ENCODE measurements at places on chromosomes 12 and 14.

DNA sequence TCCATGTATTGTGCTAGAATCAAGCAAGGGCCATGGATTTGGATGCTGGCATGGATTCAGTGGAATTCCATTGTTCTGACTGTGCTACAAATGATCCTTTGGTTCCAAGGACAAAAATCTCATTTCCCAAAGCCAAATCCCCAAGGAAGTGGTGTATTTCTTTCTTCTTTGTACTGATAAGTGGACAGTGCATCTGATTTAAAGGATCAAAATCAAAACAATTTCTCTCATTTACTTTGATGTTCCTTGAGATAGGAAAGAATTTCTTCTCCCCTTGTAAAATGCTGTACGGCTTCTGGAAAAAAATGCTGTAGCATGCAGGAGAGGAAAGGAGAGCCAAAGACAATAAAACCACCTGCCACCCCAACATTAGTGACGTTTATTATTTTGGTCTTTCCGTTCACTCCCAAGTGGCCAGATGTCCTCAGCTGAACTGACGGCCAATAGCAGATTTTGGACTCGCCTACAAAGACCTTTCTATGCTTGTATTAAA is 185.7 kb downstream of the PRKD1 start:
- no peak for DNase-seq

DNA sequence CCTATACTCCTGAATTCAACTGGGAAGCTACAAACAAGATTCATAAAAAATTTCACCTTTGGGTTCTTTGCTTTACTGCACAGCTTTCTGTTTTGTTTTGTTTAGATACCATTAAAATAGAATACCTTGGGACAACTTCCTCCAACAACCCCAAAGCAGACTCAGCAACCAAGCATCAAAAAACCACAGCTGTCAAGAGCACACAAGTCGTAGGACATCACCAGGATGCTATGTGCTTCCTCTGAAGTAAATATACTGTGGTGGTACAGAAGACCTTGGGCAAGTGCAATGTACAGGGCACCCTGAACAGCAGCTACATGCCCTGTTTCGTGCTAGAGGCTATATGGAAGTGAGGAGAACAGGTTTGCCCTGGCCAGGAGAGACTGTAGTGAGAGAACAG is 359.3 kb downstream of the BCL11B start:
- no peak for DNase-seq

DNA sequence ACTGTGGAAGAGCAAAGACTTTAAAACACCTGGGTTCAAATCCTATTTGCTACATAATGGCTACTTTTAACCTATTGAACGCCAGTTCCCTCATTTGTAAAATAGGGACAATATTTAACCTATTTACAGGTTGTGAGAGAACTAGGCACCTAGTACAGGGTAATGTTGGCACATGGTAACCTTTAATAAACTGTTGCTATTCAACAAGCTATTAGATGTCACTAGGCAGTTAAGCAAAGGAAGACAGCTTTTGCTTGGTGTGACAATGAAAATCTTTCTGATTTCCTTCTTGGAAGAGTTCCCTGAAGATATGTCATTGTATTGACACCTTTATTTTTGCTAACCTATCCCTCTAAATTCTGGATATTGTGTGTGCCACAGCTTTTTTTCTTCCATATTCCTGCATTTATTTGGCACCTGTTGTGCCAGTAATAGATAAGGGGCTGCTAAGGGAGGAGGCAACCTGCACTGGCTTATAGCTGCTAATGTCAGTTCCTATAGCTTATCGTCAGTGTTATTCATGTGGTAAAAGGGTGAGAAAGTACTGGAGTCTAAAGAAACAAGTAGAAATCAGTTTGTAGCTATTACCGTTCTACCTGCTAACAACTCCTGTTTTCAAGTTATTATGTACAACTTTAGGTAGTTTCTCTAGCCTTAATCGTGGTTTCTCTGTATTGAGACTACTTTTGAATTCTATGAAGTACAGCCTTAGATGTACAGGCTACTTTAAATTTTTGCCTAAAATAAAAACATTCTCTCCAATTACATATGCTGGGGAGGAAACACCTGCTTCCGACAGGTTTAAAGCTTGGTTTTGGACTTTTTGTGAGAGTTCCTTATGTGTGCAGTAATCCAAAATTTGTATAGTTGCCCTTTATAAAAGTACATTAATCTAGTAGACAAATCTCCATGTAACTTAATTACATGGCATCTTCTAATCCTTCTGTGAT is 24.3 kb downstream of the HIF1A start:
- no peak for DNase-seq

- no peak for DNase-seq
Observed at GRCh38 chr12:38162013-38162412, 154.6 kb upstream of the ALG10B start.

DNA sequence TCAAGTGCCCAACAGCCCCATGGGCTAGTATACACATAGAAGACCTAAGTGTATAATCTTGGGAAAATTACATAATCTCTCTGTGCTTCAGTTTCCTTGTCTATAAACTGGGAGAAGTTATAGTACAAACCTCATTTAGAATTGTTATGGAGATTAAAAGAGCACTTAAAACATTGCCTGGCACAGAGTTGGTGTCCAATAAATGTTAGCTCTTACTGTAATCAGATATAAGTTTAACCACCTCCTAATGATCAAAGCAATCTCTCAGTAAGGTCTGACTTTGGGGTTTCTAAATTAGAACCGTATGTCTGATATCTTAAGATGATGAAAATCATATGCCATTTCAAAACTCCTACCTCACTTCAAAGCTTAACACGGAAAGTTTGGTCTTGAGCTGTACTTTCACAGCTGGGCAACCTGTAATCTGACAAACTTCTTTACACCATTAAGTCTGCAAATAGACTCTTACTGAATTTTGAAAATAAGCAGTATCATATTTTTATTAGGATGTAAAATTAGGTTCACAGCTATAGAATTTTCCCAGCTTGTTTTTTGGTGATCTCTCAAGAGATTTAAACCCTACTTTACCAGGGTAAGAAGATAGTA is 58.6 kb upstream of the MYBPC1 start:
- DNase-seq, result no peak

DNA sequence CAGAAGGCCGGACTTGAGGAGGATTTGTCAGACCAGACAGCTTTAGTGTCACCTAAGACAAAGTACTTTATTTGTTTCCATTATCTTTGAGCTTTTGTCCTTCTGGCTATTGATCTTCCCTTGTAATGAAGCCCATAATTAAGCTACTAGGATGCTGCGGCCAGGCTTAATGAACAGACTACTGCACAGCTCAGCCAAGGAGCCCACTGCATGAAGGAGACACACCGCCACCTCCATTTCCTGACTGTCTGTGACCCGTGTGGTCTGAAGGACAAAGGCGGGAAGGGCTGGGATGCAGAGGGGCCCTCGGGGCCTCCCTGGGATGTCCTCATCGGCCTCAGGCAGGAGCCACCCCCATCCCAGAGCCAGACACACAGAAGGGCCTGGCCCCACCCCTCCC is 31.0 kb upstream of the GALNT9 start:
- no peak for DNase-seq

DNA sequence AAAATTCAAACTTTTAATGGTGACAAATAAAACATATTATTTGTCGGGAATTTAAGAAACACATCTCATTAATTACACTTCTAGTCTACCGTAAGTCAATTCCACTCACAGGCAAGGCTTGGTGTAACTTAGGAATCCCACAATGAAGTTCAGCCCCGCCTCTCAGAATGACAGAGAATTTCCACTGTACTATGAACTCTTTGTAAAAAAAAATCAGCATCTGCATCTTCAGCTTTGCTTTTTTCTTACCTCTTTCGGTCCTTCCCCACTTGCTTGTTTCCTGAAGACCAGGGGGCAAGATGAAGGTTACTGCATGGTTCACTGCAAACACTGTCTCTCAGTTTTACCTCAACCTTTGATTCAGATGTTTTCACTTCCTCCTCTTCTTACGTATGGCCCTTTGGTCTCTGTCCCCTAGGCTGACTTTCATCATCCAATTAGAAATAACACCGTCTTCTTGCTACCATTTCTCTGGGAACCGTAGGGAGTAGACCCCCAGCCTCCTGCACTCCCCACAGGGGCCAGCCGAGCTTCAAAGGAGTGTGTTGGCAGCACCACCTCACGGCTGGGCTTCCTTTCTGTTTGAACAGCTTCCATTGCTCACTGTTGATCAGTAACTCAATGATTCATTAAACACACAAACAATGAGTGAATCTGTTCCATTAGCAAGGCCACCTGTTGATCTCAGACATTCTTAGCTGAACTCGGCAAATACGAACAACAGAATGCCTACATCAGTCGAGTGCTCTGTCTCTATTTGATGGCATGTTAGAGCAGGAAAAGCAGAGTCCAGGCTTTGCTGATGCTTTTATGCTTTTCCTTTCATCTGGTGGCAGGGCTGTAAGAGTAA is 343.0 kb downstream of the BMP4 start:
- DNase-seq, result no peak

DNA sequence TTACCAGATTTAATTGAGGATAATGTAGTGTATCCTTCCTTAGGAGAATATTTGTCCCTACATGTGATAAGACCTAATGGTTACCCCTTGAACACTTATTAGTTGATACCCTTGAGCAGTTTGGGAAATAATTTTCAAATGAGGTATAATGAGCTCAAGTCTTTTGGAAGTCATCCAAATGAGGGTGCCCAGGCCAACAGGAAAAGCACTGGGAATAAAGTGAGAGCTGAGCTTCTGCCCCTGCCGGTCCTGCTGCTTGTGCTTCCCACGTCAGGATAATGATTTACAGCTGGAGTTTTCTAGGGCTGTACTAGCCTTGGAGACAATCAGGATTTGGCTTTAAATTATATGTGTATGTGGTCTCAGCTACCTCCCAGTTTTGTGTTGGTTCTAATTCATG is 178.8 kb upstream of the FRMD6 start:
- DNase-seq, result no peak

DNA sequence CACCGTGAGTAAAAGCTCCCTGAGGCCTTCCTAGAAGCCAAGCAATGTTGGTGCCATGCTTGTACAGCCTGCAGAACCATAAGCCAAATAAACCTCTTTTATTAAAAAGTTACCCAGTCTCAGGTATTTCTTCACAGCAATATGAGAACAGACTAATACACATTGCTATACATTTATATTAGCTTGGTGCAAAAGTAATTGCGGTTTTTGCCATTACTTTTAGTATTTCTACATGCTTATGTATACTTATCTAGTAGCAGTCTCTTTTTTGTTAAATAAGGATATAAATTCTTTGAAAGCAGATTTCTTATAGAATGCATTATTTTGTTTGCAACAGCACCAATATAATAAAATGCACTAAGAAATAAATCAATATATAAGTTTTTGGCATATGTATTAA is 619.6 kb downstream of the FSCB start:
- DNase-seq, result no peak

GRCh38 chr12:89245090-89245489 is 107.2 kb downstream of the DUSP6 start:
- no peak for DNase-seq

DNA sequence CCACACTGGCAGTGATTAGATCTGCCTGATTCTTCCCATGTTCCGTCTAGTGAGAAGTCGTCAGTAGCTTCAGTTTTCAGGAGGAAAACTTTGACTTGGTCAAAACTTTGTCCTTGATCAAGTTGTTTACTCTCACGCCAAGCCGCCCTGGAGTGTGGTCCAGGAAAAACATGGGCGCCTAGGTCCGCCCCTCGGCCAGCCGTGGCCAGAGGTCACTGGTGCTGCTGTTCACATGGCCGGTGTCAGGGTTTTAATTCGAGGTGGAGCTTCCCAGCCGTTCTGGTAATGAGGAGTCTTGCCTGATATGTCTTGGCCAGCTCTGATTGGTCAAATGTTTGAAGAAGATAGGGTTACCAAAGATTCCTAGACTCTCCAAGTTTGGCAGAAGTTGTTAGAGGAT is 71.5 kb downstream of the PPP2R5C start:
- DNase-seq, result no peak

GRCh38 chr12:68521848-68522502 is 88.7 kb upstream of the RAP1B start:
- DNase-seq, result no peak

DNA sequence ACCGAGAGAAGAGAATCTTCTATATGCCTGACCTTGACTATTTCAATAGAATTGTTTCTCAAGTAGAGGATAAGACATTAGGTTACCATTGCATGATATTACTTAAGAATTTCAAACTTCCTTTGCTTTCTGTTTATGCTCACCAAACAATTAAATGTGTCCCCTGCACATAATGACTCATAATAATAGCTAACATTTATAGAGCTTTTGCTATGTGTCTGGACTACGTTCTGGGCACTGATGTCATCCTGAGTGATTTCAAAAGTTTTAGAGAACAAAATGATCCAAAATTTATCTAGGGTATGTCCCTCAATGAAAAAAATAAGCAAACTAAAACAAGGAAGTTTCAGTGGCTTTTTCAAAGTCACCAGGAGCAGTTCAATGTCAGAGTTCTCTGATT is 38.8 kb downstream of the SLC15A5 start:
- no peak for DNase-seq

GRCh38 chr14:79084861-79085260 is 914.7 kb downstream of the NRXN3 start:
- DNase-seq, result no peak

DNA sequence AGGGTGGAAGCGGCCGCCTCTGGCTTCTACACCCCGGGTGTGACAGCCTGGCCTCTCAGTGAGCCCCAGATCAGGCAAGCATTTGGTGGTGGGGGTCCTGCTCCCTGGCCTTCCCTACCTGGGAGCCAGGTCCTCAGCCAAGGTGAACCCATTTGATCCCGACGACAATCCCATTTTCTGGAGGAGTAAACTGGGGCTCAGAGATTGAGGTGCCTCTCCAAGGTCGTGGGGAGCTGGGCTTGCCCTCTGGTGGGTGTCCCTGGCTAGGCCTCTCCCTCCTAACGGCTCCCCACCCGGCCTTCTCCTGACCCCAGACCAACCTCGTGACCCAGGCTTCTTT is 2.7 kb upstream of the EXOC3L4 start:
- no peak for DNase-seq

- no peak for DNase-seq
Observed at GRCh38 chr12:68229956-68230355, 4.3 kb upstream of the IL26 start.

DNA sequence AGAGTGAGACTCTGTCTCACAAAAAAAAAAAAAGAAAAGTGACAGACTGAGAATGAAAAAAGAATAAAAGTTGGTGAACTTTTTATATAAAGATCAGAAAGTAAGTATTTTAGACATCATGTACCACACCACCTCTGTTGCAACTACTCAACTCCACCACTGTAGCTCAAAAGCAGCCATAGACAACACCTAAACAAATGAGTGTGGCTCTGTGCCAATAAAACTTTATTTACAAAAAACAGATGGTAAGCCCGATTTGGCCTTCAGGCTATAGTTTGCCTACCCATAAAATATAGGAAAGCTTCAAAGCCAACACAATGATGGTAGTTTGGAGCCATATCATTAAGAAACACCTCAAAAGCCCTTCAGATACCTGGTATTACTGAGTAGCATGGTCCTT is 154.5 kb upstream of the FOXN3 start:
- no peak for DNase-seq

DNA sequence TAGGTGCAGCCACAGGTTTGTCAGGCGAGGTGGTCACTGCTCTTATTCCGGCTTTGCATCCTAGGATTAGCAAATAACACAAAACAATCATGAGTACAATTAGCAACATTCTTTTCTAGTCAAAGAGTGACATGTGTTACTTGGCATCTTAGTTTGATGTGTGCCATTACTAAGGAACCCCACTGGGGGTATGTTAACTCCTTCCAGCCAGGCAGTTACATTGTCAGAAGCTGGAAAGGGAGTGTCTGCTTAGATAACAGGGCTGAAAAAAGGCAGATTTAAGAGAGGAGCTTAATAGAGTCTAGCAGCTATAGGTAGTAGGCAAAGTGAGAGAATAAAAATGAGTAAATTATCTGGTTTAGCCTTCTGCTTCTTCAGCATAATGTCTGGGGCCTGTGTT is 30.5 kb upstream of the METAP2 start:
- DNase-seq, result no peak

- no peak for DNase-seq
Observed at GRCh38 chr14:54818201-54819133, 84.2 kb downstream of the GCH1 start.

Measured in left forelimb (tissue), 1 donor.